ENCODE measurements at places on chromosomes 7 and 10.

DNA sequence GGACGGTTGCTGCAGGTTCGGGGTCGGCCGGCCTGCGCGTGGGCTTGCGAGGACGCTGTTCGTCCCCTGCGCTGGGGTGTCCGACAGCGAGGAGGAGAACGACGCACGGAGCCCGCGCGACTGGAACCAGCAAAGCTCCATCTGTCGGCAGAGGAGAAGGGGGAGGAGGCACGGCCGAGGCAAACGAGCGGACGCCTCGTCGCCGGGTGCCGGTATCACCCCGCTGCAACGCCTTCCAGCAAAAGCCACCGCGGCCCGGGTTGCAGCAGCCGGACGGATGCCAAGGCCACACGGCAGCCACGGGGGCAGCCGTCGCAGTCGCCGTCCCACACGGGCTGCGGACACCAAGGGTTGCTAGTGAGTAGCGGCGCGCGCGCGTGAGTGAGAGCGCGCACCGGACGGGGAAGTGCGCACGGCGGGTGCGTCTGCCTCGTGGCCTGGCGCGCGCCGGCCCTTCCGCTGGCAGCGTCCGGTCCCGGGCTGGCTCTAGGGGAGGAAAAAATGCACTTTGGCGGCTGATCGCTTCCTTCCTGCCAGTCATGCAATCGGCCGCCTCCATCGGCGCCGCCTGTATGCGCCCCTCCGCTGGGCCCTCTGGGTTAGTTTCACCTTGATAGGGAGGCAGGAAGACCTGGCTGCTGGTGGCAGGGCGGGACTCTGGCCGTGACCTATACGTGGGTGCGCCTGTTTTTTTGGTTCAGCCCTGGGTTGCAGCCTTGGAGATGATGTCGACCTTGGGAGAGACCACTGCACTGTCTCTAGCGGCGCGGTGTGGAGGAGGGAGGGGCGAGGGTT is 434 bp downstream of the STAMBPL1 start:
- DNase-seq = peak; percentile 90

DNA sequence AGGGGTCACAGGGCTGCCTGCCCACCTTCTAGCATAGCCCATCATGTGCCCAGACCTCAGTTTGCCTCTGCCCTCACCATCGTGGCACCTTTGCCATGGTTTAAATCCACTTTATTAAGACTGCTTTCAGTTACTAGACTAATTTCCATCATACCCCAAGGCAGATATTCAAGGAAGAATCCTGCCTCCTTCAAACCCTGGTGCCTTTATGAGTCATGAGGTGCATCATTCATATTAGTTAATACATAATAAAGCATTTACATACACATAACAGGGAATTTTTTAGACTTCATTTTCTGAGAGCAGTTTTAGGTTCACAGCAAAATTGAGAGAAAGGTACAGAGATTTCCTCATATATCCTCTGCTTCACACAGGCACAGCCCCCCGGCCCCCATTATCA is 62.8 kb downstream of the CXCL12 start:
- DNase-seq = no peak

- no peak for DNase-seq
These were observed 24.6 kb upstream of the NAMPT start for GRCh38 chr7:106309362-106309761.

DNA sequence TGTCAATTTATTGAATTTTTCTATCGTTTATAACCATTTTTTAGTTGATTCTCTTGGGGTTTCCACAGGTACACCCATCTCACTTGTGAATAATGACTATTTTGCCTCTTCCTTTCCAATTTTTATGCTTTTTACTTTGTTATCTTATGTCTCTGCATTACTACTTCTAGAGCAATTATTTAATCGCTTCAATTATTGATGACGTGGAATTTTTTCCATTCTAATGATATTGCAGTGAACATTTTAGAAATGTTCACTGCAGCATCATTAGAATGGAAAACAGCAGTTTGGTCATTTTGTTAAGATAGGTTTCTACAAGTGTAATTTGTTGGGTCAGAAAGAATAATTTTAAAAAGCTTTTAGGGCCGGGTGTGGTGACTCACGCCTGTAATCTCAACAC is 27.1 kb downstream of the FZD1 start:
- no peak for DNase-seq

- no peak for DNase-seq
These were observed 27.2 kb downstream of the ATE1 start for GRCh38 chr10:121900443-121901174.

DNA sequence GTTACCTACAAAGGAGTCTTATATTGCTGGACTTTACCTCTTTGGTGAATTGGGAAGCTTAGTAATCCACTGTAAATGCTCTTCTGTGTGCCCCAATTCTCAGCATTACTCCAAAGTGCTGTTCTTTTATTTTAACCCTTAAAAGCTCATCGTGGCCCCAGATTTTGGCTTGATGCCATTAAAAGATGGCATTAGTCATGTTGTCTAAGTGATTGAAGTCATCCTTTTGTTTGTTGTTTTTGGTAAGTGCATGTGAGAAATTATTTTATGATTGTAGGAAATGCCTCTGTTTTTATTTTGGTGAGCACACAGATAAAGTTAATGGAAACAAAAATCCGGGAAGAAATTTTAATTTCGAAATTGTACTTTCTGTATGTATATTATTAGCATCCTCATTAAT is 82.5 kb upstream of the GATA3 start:
- DNase-seq = no peak

- no peak for DNase-seq
These were observed 871.8 kb downstream of the IPMK start for GRCh38 chr10:57395923-57396322.

DNA sequence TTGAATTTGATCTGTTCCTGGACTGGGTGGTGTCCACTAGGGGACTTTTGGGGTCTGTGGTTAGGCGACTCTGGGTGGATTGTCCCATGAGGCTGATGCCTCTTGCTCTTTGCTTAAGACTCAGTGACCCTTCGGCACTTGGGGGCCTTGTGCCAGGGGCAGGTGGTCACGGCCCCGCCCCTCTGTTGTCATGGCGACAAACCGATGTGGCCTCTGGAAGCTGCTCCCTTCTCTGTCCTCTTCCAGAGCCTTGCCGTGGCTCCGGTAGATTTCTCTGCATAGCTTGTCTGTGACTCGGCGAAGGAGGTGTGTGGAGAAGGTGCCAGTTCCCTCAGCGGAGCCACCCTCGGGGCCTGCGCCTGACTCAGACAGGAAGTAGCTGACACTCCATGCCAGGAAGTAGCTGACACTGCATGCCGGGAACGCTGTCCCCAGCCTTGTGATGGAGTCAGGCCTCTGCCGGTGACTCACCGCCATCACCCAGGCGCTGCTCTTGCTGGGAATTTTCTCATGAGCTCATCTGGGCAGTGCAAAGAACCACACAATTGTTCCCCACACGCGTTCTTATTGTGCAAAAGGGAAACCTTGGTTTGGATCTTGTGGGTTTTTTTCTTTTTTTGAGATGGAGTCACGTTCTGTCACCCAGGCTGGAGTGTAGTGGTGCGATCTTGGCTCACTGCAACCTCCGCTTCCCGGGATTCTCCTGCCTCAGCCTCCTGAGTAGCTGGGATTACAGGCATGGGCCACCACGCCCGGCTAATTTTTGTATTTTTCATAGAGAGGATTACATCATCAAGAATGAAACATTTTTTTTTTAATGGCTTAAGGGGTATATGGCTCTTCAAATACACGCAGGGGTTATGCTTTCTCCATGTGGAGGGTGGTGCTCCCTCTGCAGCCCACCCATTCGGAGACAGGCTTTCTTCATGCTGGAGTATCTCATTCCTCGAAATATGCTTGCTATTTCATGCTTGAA is 72.6 kb downstream of the PFKFB3 start:
- peak; percentile 71 for DNase-seq

All from left forelimb (tissue), 1 donor.